ENCODE measurements at places on chromosomes 1 and 21.

- peaks cover 2% of the 10 kb centered on the region for H3K27me3 ChIP-seq
- peaks cover 4% of the 10 kb centered on the region for H3K36me3 ChIP-seq
- H3K4me1 ChIP-seq = peaks cover 9% of the 10 kb centered on the region
Measured at GRCh38 chr1:4379451-4380175, 274.8 kb upstream of the AJAP1 start.

DNA sequence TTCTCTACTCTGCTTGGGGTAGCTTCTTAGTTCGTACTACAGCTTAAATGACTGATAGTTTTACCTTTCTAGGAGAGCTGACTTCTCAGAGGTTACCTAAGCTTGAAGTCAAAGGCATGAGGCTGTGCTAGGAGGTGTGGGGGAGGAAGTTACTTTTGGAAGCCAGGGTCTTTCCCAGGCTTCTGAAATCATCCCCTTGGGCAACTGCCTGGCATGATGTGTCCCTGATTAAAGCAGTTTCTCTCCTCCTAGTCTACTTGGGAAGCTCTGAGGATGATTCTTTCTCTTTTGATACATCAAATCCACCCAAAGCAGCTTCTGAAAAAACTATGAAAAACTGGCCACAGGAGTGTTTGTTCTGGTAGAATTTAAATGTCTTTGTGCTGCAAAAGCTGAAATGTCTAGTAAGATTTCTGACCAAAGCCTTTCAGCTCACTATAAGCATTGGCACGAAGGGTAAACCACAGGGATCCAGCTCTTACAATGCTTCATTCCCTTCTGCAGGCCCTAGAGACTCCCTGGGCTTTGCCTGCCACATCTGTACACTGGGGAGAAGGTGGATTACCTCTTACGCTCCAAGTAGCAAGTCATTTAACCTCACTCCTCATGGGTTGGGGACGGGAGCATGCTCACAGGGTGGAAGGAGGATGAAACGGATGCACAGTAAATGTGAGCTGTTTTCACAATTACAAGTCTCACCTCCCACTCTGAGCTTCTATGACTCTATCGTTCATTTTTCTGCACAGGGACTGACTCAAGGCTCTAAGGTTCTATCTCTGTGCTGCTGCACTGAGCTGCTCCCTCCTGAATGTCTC lies 59.6 kb downstream of the RUNX1 start:
- peaks cover 76% of the 10 kb centered on the region for H3K4me1 ChIP-seq
- peak; percentile 62 for DNase-seq
- peak overlapping the region; percentile 49 for H3K4me3 ChIP-seq

DNA sequence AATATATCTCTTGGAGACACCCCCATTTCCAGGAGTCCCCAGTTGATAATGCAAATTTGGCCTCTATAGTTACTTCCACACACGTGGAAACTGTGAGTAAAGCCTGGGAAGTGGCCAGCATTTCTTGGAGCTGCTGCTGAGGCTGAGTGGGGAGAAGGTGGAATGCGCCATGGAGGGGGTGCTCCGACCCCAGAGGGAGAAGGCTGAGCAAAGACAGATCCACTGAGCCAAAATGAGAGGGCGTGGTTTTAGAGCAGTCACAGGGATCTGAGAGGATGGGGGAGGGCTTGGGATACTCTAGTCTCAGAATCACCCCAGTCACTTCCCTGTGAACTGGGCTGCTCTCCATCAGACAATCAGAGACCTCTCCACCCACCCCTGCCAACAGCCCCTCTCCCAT lies 38.7 kb downstream of the TRIM62 start:
- peaks cover 2% of the 10 kb centered on the region for H3K36me3 ChIP-seq
- peaks cover 5% of the 10 kb centered on the region for H3K4me1 ChIP-seq
- H3K27me3 ChIP-seq = no peaks in the 10 kb centered on the region
- no peak for DNase-seq

DNA sequence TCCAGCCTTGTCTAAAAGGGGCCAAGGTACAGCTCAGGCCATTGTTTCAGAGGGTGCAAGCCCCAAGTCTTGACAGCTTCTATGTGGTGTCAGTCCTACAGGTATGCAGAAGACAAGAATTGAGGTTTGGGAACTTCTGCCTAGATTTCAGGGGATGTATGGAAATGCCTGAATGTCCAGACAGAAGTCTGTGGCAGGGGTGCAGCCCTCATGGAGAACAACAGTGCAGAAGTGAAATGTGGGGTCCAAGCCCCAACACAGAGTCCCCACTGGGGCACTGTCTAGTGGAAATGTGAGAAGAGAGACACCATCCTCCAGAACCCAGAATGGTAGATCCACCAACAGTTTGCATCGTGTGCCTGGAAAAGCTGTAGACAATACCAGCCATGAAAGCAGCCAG lies 400.3 kb upstream of the CAMK1G start:
- H3K27me3 ChIP-seq = peaks cover 2% of the 10 kb centered on the region
- H3K4me1 ChIP-seq = no peaks in the 10 kb centered on the region
- H3K27ac ChIP-seq = no peak overlapping the region
- no peaks in the 10 kb centered on the region for H3K36me3 ChIP-seq

DNA sequence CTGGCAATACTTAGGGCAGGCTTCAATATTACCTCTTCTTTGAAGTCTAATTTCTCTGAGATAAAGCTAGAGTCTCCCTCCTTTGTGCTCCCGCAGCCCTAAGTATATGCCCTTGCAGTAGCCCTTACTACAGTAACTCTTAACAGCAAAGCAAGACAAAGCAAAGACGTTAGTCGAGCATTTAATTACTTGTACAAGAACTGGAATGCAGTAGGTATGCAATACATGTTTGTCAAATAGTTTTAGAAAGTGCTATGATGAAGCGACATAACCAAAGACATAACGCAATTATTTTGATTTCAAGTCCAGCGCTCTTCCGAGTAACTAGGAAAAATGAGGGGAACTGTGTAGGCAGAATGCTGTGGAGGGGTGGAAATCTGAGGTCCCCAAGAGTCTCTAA lies 1.6 kb downstream of the P3H1 start:
- no peak overlapping the region for H3K27ac ChIP-seq
- no peak overlapping the region for H3K4me3 ChIP-seq
- peaks cover 28% of the 10 kb centered on the region for H3K4me1 ChIP-seq
- peaks cover 14% of the 10 kb centered on the region for H3K36me3 ChIP-seq
- no peak for DNase-seq

DNA sequence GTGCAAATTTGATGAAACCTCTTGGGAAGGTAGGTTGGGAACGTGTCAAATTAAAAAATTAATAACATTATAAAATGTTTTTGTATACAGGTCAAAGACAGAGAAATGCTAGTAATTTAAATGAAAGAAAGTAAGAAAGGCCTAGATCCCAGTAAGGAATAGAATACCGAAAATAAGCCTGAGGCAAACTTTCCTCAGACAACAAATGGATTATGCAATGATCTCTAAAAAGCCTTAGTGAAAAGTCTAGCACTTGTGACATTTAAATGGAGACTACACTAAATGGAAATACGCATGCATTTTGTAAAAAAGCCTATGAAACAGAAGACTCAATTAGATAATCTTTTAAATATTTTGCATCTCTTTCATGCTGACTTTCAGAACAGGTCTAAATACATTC lies 138.5 kb upstream of the ZNHIT6 start:
- no peak overlapping the region for H3K27ac ChIP-seq
- no peaks in the 10 kb centered on the region for H3K4me1 ChIP-seq
- no peak for DNase-seq
- no peaks in the 10 kb centered on the region for H3K27me3 ChIP-seq

DNA sequence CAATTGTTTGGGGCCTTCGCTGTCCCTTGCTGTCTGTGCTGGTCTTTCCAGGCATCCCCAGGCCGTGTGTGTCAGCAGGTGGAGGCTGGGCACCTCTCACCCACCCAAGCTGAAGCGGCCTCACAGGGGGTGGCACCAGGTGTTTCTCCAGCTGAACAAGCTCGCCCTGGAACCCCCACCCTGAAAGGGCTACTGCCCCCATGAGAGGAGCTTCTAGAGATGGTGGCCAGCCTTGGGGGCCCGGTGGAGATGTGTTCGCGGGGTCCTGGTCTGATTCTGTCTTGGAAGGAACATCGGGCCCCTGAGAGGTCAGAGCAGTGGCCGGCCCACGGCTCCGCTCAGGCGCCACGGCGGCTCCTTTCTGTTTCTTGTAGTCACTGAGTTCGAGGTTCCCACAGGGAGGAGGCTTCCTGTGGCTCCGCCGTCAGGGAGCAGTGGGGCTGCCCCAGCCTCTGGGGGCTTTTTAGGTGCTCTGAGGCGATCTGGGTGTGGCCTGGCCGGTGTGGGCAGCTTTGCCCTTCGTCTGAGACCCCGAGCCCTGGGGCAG lies 46.9 kb downstream of the SKI start:
- H3K4me3 ChIP-seq = no peak overlapping the region
- no peaks in the 10 kb centered on the region for H3K27me3 ChIP-seq
- H3K27ac ChIP-seq = peak overlapping the region; percentile 54
- peaks cover 59% of the 10 kb centered on the region for H3K4me1 ChIP-seq
- DNase-seq = no peak

DNA sequence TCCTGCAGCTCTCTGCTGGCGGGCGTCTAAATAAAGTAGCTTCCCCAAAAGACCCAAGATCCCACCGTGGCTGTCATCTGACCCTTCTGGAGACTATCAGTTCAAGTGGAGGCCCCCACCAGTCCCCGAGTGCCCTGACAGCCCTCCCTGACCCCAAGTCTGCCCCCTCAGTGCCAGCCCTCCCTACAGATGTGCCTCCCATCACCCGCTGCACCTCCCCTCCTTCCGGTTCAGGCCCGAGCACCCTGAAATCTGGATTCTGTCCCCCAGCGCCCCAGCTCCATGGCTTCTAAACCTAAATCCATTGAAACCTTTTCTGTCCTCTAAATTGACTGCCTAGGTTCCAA lies 595 bp downstream of the IL10RB start:
- peaks cover 32% of the 10 kb centered on the region for H3K36me3 ChIP-seq
- H3K27me3 ChIP-seq = no peaks in the 10 kb centered on the region
- DNase-seq = peak; percentile 54
- H3K27ac ChIP-seq = peak overlapping the region; percentile 94
- peaks cover 47% of the 10 kb centered on the region for H3K4me1 ChIP-seq

DNA sequence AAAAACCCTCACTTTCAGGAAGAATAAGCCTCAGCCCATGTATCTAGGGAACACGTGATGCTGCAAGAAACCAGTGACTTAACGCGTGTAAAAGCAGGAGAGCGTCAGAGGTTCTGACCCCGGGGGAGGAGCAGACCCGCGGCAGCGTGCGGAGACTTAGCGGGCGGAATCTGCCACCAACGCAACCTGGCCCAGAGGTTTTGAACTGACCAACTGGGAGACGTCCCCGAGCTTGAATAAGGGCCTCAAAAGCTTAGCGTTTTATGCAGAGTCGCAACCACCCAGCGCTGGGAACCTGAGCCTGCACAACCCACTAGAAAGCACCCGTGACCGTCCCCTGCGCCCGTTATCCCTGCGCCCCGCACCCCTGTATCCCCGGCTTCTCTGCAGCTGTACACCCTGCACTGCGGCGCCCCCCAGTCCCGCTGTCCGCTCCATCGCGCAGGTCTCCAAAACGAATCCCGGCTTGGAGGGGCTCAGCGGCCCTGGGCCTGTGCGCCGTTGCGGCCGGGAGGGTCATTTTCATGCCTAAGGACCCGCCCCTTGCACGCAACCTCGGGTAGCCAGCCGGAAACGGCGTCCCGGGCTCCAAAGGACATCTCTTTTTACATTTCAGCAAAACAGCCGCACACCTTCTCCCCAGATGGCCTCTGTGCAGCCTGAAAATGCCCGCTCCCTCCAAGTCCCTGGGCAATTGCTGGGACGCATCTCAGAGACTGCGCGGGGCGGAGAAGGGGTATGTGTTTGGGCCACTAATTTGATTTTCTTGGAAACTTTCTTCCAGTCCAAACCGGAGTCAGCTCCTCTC lies 29.4 kb upstream of the TRIM17 start:
- no peaks in the 10 kb centered on the region for H3K36me3 ChIP-seq
- H3K27me3 ChIP-seq = peaks cover 46% of the 10 kb centered on the region
- peak; percentile 48 for DNase-seq
- H3K27ac ChIP-seq = no peak overlapping the region
- peaks cover 13% of the 10 kb centered on the region for H3K4me1 ChIP-seq

GRCh38 chr1:203117611-203118575 lies 9.6 kb upstream of the ADORA1 start:
- peak; percentile 62 for DNase-seq
- H3K4me1 ChIP-seq = peaks cover 3% of the 10 kb centered on the region
- no peak overlapping the region for H3K4me3 ChIP-seq
- H3K27ac ChIP-seq = no peak overlapping the region
- H3K27me3 ChIP-seq = peaks cover 37% of the 10 kb centered on the region
- H3K36me3 ChIP-seq = no peaks in the 10 kb centered on the region

GRCh38 chr1:42998386-42998785 lies 39.7 kb upstream of the SLC2A1 start:
- no peak overlapping the region for H3K4me3 ChIP-seq
- no peak overlapping the region for H3K27ac ChIP-seq
- H3K27me3 ChIP-seq = no peaks in the 10 kb centered on the region
- H3K4me1 ChIP-seq = peaks cover 9% of the 10 kb centered on the region
- H3K36me3 ChIP-seq = no peaks in the 10 kb centered on the region
- no peak for DNase-seq

DNA sequence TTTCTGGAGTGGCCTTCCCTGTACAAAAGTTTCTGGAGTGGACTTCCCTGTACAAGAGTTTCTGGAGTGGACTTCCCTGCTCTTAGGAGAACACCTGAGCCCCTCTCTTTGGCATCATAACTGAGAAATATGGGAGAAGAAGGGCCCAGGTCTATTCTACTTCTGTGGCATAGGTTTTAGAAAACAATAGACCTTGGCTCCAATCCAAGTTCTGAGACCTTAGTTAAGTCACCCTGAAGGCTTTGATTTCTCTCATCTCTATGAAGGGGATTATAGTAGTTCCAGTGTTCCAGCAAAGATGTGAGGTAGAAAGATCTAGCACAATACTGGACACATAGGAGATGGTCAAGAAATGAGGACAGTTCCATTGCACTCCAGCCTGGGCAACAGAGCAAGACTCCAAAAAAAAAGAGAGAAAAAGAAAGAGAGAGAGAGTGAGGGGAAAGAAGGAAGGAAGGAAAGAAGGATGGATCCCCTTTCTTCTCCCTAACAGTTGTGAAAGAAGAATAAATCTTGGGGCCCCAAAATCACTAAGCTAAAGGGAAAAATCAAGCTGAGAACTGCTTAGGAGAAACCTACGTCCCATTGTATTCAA lies 13.3 kb upstream of the EIF4G3 start:
- no peak overlapping the region for H3K4me3 ChIP-seq
- H3K27ac ChIP-seq = no peak overlapping the region
- H3K4me1 ChIP-seq = no peaks in the 10 kb centered on the region
- no peak for DNase-seq
- no peaks in the 10 kb centered on the region for H3K36me3 ChIP-seq

DNA sequence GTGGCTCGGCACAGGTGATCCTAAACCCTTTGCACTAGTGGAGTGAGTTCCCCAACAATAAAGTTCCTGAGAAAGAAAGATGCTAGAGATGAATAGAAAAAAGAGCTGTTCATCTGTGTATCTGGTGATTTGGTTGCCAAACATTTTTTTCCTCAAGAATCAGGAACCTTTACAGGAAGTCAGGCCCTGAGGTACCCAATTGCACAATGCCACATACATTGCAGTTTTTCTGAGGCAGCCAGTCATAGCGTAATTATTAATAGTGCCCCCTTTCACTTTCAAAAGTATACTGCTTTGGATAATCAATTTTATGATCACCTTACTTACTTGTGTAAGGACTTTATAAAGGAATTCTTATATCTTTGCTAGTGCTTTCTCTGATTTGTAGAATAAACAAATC lies 346.3 kb upstream of the POU3F1 start:
- H3K36me3 ChIP-seq = no peaks in the 10 kb centered on the region
- no peak overlapping the region for H3K4me3 ChIP-seq
- no peaks in the 10 kb centered on the region for H3K4me1 ChIP-seq
- H3K27me3 ChIP-seq = peaks cover 36% of the 10 kb centered on the region
- no peak for DNase-seq

GRCh38 chr1:53567450-53567849 lies 108.3 kb downstream of the DMRTB1 start:
- H3K4me3 ChIP-seq = no peak overlapping the region
- no peak overlapping the region for H3K27ac ChIP-seq
- DNase-seq = no peak
- no peaks in the 10 kb centered on the region for H3K36me3 ChIP-seq
- peaks cover 6% of the 10 kb centered on the region for H3K4me1 ChIP-seq

All from activated naive CD8-positive, alpha-beta T cell treated with anti-CD3 and anti-CD28 coated beads, Interleukin-2, amount 50 U/mL, for 24 hours (primary cell).